Iris pigment epithelial cell (primary cell): ENCODE measurements at places on chromosomes 7 and 10.

DNA sequence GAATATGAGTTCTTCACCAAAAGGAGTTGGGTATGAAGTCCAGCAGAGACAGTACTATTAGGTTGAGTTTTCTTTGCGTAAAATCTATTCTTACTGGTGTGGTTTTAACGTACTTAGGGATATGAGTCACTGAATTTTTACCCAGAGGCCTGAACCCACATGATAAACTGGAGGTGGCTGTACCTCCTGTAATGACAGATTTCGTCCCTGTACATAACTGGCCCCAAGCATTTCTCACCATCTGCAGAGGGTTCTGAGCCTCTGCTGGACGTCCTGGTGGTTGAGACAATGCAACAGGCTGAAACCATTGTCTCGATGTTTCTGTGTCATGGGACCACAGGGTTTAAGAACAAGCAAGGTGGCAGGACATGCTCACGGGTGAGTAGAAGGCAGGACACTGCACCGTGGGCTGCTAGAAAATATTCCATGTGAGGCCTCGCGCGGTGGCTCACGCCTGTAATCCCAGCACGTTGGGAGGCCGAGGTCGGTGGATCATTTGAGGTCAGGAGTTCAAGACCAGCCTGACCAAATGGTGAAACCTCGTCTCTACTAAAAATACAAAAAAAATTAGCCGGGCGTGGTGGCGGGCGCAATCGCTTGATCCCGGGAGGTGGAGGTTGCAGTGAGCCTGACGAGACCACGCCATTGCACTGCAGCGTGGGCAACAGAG lies 233.9 kb downstream of the DNAJB6 start:
- peak; percentile 17 for DNase-seq

DNA sequence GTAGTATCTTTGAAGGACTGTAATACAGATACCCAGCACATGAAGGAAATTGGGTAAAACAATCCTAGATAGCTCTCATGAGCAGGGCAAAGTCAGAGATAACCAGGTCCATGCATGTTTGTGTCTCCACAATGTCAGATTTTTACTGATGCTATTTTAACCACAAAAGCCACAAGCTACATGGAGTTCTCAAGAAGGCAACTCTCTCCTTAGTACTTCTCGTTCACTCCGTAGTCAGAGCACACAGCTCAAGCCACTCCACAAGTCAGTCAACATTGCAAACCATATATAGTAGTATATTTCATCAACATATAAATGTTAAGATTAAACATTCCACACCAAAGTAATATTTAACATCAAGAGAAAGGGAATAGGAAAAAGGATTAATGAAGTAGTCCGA lies 98.0 kb upstream of the PIK3CG start:
- peak; percentile 67 for DNase-seq

DNA sequence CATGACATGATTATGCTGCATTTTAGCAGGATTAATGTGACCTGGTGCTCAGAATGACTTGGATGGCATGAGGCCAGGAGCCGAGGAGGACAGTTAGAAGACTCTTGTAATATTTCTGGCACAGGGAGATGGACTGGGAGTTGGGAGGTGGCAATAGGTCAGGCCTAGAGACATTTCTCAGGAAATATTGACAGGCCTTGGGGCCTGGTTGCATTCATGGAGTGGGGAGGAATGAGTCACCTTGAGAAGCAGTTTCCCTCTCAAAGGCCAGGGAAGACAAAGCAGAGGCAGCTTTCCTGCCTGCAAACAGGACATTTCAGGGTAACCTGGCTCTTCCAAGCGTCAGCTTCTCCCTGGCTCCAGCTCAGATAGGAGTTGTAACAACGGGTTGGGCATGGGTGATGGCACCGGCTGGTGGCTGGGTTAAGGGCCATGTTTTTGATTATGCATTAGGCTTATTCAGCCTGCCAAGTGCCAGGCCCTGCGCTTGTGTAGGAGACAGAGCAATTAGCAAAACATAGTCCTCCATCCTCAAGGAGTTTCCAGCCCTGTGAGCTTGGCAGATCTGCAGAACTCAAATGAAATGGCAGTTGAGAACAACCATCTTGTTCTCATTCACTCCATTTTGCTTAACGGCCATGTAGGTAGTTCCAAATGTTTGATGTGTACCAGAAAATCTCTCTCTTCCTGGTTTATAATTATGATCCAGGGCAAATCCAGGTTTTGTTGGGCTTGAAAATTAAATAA lies 38.2 kb downstream of the HK1 start:
- peak; percentile 58 for DNase-seq

GRCh38 chr10:121822180-121822579 lies 105.7 kb downstream of the ATE1 start:
- DNase-seq: no peak

DNA sequence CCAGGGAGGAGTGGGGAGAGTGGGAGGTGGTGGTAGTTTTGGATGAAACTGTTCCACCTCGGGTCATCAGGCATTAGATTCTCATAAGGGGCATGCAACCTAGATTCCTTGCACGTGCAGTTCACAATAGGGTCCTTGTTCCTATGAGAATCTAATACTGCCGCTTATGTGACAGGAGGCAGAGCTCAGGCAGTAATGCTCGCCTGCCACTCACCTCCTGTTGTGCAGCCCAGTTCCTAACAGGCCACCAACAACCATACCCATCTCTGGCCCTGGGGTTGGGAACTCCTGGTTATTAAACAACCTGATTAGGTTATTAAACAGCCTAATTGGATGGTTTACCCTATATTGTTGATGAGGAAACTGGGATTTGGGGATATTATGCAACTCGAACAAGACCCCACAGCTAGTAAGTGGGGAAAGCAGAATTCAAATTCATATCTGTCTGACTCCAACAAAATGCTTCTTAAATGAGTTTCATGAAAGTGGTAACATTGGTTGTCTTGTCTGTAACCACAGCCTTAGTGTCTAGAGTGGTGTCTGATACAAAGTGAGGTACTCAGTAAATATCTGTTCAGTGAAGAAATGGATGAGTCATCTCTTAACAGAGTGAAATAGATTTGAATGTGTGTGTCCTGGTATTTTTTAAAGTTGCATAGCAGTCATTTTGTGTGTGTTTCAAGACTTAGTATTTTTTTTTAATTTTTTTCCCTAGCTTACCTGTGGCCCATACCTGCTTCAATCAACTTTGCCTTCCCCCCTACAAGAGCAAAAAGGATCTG lies 101.6 kb downstream of the HECTD2 start:
- DNase-seq: peak; percentile 94

- DNase-seq: no peak
These were observed 72.8 kb downstream of the FIGNL1 start for GRCh38 chr7:50377356-50377755.

DNA sequence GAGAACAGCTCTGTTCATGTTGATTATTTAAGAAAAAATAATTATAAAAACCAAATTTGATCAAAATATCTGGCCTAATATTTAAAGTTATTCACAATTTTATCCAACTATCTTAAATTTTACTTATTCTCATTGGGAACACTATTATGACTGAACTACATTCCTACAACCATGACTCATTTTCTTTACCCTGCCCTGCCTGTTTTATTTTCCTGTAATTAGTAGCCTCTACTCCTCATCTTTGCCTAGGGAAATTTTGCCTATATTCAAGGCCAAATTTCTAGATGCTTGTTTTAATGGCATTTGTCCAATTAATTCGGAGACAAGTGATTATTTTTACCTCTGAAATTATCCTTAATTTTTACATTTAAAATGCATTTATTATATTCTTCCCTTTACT lies 289.7 kb upstream of the TMEM229A start:
- DNase-seq: peak; percentile 1

DNA sequence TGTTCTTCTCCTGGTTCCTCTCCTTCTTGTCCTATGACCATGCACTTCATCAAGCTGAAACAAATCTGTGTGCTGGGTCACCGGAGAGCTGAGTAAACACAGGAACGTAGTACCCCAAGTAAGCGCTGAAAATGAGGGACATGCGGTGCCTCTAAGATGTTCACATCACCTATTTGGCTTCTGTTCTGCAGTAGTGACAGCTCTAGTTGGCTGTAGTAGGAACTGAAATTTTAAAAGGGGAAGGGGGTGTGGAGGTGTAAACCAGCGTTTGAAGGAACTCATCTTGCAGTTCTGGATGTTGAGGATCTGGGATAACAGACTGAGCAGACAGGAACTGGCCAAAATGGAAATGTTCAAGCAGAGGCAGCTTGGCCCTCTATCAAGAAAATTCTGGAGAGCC lies 85.2 kb downstream of the WNT2 start:
- no peak for DNase-seq

DNA sequence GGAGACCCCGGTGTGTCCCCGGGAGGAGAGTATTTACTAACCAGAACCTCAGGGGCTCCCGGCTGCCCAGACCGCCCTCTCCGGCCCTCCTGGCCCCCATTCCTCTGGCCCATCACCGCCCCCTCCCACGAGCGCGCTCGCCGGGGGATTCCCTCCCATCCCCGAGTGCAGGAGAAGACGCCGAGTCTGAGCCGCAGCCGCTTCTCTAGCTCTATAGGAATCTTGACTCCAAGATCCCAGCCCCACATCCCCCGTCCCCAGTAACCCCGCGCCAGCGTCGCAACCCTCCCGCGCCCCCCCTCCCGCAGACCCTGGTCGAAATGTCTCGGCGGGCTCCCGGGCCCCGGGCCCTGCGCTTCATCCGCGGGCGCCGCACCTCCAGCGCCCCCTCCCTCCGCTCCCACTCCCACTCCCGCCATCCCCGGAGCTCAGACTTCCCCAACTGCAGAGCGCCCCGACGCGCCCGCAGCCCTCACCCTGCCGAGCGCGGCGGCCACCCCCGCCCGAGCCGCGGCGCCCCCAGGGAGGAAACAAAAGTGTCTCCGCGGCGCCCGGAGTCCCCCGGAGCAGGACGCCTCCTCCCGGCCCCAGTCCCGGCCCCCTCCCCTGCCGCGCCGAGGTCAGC lies 541 bp downstream of the ELMO1 start:
- DNase-seq: no peak

- DNase-seq: no peak
These were observed 20.1 kb upstream of the SH2D4B start for GRCh38 chr10:80517416-80518142.

DNA sequence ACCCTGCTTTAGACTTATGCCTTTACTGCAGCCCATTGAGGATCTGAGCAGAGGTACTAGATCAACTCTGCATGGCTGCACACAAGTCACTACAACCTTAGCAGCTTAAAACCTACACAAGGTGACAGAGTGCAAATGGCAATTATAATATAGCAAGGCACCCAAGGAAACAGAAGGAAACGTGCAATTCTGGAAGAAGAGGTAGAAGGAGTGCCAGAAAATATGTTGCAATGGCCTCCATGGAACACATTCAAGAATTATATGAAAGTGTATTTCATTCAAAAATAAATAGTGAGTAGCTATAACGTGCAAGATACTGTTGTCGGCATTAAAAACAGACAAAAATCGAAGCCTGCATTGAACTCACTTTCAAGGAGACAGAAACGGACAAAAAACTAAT lies 2.9 kb upstream of the AKR1C8 start:
- DNase-seq: no peak
